ENCODE measurements at places on chromosomes 7 and 10.

DNA sequence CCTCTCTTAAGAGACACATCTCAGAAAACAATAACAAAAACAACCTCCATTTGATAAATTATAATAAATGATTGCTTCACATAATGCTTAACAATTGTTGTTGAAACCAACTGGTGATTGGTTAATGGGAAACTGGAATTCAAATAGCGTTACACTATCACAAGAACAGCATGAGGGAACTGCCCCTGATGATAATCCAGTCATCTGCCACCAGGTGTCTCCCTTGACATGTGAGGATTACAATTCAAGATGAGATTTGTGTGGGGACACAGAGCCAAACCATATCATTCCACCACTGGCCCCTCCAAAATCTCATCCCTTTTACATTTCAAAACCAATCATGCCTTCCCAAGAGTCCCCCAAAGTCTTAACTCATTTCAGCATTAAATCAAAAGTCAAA is 375.9 kb downstream of the BMPER start:
- DNase-seq, result peak; percentile 63

GRCh38 chr10:21638681-21639080 is 104.6 kb downstream of the MLLT10 start:
- DNase-seq, result no peak

- DNase-seq, result no peak
Measured at GRCh38 chr7:24781106-24781505, 23.8 kb upstream of the GSDME start.

DNA sequence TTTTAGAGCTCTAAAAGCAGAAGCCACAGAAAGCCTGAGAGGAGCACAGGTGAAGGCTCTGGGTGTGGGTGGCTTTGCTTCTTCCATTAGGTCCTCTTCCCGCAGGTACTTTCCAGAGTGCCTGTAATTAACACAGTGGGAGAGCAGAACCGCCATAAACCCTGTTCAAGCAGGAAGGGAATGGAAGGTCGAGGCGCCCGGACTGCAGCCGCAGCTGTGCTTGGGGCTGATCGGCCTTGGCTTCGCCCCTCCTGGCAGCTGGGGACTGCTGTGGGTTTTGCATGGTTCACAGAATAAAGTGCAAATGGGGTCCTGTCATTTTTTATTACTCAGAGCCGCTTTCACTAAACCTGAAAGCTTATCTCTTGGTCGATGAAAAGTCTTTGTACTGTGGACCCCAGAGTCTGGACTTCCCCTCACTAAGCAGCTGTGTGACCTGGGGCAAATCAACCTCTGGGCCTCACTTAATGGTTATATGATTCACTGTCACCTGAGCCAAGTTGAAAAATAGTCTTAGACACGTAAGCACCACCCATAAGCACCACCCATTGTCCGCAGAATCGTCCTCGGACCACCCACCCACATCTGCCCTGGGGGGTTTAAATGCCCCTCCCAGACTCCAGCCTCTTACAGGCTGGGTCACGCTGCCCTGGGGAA is 100.9 kb downstream of the XRCC2 start:
- DNase-seq, result no peak

GRCh38 chr7:40799-41750 is 151.3 kb upstream of the FAM20C start:
- no peak for DNase-seq

DNA sequence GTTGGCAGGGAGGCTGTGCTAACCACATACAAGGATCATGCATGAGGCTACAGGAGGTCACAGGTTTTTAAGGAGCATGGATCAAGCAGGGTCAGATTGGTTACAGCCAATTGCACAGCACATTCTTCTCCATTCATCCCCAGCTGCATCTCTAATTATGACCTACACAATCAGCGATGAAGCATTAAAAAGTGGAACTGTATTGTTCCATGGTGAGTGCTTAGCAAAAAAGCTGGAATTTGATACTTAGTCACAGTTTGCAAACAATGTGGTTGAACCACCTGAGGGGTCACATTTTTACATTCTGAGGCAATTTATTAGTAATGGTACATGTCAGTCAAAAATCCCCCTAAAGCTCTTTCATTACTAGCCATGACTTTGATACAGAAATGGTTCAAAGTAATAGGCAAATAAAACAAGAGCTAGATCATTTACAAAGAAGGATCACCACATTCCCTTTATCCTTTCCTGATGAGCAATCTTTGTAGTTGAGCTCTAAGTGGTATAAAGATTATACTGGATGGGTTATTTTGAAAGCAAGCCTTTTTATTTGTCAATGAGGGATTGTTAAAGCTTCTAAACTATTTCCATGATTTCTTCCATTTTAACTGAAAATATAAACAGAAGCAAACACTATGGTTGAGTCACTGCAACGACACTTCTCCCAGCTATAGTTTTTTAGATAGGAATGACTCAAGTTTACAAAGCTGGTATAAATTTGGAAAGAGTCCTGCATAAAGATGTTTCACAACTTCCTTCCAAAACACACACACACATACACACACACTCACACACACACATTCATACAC is 217.8 kb upstream of the SEMA3A start:
- peak; percentile 63 for DNase-seq

DNA sequence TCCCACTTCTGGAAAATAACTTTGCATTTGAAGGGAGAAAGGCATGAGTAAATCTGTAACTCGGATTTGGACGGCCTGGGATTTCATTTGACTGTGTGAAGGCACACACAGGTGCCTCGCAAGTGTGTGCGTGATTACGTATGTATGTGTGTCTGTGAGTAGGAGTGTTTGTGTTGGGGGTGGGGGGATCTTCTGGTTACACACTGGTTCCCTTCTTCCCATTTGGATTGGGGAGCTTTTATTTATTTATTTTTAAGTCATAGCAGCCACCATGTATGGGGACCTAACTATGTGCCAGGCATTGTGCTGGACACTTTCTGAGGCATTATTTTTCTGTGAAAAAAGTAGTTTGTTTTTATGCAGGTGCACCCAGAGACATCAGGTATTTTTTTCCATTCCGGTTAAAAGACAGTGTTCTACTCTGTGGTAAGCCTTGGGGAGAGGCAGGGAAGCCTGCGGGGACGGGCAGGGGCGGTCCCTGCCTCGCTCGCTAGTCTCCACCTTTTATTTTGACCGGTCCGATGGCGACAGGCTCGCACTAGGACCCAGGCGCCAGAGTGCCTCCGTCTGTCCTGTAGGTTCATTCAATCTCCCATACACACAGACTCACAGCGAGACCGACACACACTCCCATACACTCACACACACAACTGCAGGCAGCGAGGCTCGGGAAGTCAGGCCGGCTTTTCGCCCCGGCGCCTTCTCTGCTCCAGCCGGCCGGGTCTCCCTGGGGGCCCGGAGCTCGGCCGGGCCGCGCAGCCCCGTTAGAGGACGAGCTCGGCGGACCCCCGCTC is at the start of gene MXI1:
MXI1 (plus strand) TSS at position 595 of the 794 bp plus-strand sequence. CDS start 204 bp downstream, outside the sequence.
- DNase-seq, result peak; percentile 96

DNA sequence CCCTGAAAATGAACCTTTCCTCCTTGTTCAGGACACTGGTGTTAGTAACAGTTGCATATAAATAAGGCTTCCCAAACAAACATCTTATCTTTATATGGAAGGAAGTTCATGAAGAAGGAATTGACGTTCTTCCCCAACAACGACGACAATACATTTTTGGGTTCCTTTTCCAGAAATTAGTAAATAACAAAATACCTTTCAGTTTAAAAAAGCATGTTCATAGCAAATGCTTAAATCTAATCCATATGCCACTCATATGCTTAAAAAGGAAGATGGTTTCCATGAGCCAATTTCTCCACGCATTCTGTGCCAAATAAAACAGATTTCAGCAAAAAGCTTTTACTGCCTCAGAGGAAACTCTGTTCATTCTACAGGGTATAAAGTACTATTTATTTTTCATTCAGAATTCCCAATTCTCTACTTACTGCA is 182.6 kb downstream of the COBL start:
- DNase-seq, result no peak

DNA sequence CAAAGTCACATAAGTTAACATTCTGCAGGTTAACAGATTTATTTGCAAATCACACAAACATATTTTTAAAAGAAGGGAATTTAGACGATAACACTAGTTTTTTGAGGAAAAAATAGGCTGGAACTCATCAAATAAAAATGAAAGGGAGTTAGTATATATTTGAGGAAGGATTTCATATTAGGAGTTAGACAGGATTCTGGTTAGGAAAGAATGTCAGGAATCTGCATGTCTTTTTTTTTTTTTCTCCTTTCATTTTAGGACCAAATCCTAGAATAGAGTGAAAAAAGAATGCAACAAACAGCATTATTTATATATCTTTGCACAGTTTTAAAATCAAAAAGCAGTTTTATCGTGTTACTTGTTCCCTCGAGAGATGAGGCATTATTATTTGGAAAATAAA is 8.9 kb upstream of the TRDMT1 start:
- no peak for DNase-seq

DNA sequence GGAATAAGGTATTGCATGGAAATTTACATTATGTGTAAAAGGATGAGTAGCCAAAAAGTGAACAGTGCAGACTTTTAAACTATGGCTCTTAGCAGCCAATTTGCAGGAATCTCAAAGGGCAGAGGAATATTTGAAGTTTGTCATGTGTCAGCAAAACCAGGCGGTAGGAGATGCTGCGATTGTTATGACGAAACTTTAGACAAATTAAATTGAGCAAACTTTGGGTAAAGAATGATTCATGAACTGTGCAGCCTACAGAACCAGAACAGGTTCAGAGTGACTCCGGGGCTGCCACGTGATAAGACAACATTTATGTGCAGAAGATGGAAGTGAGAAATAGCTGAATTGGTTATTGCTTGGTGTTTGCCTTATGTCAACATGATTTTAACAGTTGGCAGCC is 39.2 kb upstream of the CCDC6 start:
- no peak for DNase-seq

GRCh38 chr7:47394751-47395252 is 187.1 kb downstream of the TNS3 start:
- no peak for DNase-seq

- DNase-seq, result no peak
Measured at GRCh38 chr10:93422118-93422517, 60.0 kb downstream of the MYOF start.

All from DMS53 (cell line).